ENCODE measurements at places on chromosomes 1 and 21.

DNA sequence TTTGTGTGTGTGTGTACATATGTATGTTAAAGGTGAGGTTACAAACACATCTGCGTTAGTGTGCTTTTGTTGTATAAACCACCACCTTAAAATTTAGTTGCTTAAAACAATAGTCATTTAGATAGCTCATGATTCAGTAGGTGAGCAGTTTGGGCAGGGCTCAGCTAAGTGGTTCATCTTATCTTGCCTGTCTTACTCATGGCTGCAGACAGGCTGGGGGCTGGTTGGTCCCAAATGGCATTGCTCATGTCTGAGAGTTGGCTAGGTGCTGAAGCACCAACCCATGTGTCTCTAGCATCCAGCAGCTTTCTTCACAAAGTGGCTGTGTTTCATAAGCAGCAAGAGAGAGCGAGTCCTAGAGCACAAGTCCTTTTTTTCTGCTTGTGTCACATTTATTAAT lies 91.4 kb downstream of the MACF1 start:
- peak; percentile 18 for DNase-seq

DNA sequence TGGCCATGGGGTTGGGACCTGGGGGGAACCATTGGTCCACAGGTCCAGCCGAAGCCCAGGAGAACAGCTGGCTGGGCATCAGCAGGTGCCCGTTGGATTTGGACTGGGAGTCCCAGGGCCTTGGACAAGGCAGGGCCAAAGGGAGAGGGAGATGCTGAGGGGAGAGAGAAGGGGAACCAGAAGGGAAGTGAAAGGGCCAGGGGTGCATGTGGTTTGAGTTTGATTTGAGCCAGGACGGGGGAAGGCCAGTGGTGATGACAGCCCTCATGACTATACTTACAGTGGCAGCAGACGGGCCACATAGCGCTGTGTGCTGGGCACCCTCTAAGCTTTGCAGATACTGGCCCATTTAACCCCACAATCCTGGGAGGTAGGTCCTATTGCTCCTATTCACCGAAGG lies 18.8 kb downstream of the AGRN start:
- DNase-seq, result no peak

- DNase-seq, result peak; percentile 74
These were observed 44.6 kb upstream of the BCL9 start for GRCh38 chr1:147496571-147497210.

DNA sequence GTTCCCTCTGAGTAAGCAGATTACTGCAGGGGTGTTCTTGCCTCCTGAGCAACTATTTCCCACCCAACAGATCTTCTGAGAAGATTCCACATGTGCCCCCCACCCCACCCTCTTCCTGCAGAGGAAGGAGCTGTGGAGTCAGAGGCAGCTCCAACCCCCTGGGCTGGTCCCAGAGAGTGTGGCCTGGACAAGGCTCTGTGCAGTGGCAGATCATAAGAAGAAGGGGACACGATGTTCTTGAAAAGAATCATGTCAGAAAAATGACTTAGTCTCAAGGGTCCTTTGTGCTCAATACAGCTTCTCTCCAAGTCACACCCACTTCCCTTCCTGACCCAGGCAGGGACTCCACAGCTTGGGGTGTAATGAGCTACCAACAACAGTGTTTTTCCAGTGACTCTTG lies 95.2 kb downstream of the SYF2 start:
- no peak for DNase-seq

DNA sequence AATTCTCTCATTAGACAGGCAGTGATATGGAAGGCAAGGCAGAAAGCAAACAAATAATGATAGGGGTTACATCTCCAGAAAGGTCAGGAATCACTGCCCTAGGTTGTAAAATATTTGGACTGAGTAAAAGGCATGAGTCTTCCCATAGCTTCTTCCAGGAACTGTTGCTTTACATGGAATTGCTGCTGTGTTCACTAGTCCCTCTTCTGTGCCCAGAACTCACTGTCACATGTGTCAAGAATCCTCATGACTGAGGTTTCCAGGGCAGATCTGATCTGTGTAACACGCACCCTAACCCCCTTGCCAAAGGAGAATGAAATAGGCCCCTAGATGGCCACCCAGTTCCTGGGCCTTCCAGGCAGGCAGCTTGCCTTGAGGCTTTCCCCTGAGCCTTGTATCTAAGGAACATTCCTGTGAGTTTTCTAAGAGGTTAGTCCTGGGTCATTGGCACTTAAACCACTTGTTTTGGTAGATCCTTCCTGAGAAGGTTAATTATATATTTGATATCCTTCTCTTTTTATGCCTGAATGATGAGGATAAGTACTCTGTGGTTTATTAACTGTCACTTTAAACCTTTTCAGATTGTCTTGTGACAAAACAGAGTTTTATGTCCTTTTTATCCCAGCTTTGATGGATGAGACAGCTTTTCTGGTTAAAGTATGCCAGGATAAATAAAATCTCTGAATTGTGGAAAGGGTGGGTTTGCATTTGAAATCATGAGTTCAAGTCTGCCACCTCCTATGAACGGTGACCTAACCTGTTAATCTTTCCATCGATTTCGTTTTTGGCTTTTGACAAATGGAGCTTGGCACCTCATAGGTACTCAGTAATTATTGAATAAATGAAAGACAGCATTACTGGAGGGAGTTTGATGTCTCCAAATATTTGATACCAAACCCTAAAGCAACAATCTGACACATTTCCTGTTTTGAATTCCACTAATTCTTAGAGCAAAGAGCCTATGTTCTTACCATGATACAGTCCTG lies 163.3 kb downstream of the DHRS3 start:
- DNase-seq, result peak; percentile 59

DNA sequence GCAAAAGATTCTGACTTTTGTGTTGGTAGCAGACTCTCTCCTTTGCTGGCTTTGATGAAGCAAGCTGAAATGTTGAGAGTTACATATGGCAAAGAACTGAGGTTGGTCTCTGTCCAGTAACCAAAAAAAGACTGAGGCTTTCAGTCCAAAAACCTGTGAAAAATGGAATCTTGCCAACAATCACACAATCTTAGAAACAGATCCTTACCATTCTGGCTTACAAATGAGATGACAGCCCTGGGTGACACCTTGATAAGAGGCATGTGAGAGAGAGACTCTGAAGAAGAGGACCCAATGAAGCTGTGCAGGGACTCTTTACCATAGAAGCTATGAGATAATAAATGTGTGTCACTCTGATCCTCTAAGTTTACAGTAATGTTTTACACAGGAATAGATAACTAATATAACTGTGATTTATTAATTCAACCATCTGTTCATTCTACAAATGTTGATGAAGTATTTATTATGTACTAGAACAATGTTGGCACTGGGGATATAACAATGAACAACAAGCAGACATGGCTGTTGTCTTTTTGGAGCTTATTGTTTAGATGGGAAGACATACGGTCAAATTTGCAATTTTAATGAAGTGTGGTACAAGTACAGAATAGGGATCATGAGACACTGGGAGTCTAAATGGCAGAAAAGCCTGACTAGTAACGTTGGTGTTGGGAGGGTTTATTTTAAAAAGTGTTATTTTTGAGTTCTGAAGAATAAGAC lies 251.0 kb downstream of the OLFM3 start:
- no peak for DNase-seq

- no peak for DNase-seq
These were observed 333.3 kb upstream of the PLXNA2 start for GRCh38 chr1:208577381-208577905.

GRCh38 chr1:13535227-13535626 lies 21.4 kb upstream of the LRRC38 start:
- no peak for DNase-seq

GRCh38 chr1:2194319-2194897 lies at the start of gene FAAP20:
Gene FAAP20 (minus strand): TSS chr1:2194772. CDS start chr1:2194749, 23 bp downstream.
- DNase-seq, result peak; percentile 91

GRCh38 chr1:42034426-42034825 lies 115.7 kb upstream of the HIVEP3 start:
- DNase-seq, result no peak

GRCh38 chr21:36576441-36576840 lies 96.5 kb upstream of the CLDN14 start:
- no peak for DNase-seq

DNA sequence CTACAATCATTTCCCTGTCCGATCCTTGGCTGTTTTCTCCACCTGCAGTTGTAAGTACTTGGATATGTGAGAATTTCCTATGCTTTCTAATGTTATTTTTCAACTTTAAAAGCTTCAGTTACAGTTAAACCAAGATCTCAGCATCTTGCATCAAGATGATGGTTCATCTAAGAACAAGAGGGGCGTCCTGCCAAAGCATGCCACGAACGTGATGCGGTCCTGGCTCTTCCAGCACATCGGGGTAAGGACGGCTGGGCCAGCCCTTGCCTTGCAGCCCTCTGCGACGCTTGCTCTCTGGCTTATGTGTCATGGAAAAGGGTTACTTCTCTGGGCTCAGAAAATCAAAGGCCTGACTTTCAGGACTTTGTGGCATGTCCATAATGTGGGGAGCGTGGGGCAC lies 46.8 kb downstream of the PKNOX1 start:
- DNase-seq, result no peak

- DNase-seq, result no peak
These were observed 6.5 kb downstream of the CNST start for GRCh38 chr1:246572785-246573184.

All from GM23248 (cell line).